NCI-H1105 treated with DMSO at 0.1 percent for 48 hours (cell line): ENCODE measurements at places on chromosomes 12 and 14.

GRCh38 chr12:131094831-131095805 lies 141.4 kb downstream of the ADGRD1 start:
- no peak for DNase-seq

DNA sequence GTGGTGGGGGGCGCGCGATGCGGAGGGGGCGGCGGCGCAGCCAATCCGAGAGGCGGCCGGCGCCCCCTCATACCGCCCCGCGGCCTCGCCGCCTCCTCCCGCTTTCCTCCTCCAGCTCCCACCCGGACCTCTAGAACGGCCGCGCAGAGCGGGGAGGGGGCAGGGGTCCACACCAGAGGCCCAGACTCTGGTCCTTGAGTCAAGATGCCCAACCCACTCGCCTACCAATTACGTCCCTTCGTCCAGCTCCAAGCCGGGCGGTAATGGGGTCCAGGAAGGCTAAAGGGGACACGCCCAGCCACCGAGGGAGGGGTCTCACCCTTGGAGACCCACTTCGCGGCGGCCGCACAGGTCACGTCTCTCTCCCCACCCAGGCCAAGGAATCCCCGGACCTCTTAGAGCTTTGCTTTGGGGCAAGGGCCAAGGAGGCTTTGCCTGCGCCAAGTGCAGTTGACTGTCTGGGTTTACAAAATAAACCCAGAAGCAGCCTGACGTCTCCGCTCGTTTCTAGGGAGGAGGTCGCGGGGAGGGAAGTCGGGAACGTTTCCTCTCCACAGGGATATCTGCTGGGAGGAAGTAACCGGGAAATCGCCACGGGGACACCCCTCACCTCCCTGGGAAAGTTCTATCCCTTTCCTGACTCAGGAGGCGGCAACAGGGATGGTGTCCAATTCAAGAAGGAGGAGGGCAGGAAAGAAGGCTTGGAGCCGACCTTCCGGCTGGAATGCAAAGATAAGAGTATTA lies 394 bp upstream of the AMIGO2 start:
- no peak for DNase-seq

- DNase-seq: no peak
These were observed 22.5 kb upstream of the UTP20 start for GRCh38 chr12:101257357-101257756.

DNA sequence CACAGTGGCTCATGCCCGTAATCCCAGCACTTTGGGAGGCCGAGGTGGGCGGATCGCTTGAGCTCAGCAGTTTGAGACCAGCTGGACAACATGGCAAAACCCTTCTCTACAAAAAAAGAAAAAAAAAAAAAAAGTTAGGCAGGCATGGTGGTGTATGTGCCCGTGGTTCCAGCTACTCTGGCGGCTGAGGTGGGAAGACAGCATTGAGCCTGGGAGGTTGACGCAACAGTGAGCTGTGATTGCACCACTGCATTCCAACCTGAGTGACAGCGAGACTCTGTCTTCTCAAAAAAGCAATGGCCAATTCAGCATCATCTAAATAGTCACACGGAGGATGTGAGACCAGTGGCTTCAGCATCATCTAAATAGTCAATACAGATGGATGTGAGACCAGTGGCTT lies 10.4 kb upstream of the SAMD4A start:
- no peak for DNase-seq

DNA sequence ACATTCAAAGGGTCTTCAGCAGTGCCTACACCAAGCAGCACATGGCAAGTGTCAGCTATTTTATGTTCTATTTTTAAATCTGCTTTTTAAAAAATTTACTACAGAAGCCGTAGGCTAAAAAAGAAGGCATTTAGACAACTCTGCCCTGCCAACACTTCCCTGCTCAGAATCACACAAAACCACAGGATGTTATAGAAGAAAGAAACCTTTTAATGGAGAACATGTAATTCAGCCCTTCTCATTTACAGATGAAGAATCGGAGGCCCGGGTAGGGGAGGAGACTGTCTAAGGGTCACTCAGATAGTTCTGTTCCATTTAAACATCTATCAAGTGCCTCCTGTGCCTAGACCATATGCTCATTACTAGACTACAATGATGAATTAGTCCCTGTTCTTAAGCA lies 171.8 kb upstream of the NTF3 start:
- no peak for DNase-seq

- no peak for DNase-seq
These were observed 364.9 kb upstream of the FLRT2 start for GRCh38 chr14:85165094-85165493.

- no peak for DNase-seq
These were observed 260.0 kb upstream of the PLEKHG7 start for GRCh38 chr12:92442782-92443181.

- DNase-seq: no peak
These were observed 68.7 kb upstream of the MAP1LC3B2 start for GRCh38 chr12:116490471-116490870.

DNA sequence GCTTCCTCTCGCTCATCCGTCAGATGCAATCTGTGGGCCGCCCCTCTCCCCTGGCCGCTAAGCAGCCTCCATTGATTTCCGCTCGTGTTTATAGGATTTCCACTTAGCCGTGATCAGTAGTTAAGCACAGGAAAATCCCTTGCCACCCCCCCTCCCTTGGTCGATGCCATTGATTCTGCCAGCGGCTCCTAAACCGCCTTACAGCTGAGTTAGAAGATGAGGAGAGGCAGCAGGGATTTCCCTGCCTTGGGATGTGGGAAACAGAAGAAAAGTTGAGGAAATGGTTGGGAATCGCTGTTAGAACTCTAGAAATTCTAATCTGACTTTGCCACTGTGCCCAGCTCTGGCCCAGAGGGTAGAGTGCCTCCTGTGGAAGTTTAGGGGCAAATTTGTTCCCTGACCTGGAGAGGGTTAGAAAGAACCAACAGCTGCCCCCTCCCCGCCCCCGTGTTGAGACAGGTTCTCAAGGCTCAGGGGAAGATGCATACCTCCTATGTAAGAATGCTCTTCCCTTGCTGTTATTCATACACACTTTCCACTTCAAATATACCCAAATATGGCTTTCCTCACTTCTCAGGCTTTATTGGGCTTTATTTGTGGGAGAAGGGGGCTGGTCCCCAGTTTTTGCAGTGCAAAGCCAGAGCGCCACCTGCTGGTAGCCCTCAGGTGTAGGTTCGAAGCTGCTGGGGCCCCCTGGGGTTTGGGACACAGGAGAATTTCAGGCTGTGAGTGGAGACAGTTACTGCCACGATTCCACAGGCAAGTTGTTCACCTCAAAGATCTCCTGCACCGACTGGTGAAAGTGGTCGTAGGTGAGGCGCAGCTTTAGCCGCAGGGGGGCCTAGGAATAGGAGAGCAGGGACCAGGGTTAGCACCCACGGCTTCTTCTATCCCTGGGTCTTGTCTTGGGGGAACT lies 3.2 kb downstream of the THTPA start:
- peak; percentile 60 for DNase-seq

DNA sequence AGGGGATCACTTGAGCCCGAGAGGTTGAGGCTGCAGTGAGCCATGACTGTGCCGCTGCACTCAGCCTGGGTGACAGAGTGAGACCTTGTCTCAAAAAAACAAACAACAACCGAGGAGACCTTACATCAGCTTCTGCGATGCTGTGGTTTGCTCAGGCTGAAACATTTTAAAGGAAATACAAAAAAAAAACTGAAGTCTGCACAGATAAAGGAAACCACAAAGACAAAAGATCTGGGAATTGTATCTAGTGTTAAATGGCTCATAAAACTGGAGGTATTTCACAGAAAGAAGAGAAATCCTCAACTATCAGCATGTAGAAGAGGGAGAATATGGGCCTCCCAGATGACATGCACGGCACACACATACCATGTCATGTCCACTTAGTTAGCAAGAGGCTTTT lies 60.3 kb upstream of the VPS33A start:
- DNase-seq: no peak

DNA sequence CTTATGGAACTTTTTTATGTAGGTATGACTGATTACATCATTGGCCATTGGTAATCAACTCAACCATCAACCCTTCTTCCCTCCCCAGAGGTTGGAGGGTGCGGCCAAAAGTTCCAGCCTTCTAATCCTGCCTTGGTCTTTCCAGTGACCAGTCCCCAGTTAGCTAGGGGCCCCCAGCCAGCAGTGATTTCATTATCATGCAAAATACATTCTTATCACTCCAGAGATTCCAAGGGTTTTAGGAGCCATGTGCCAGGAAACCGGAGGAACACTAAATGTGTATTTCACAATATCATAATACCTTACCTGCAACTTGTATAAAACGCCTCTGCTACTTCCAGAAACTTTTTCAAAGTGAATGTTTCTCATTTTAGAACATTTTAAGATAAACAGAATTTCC lies 181.5 kb upstream of the PELI2 start:
- no peak for DNase-seq

GRCh38 chr14:61281948-61282275 lies 774 bp upstream of the TMEM30B start:
- DNase-seq: no peak

GRCh38 chr14:53942970-53943750 lies 13.5 kb downstream of the BMP4 start:
- peak; percentile 37 for DNase-seq

GRCh38 chr14:56858422-56858821 lies 48.1 kb upstream of the OTX2 start:
- DNase-seq: no peak

- DNase-seq: no peak
These were observed 390.0 kb downstream of the AEBP2 start for GRCh38 chr12:19829100-19829853.

- no peak for DNase-seq
These were observed 34.3 kb downstream of the KLRD1 start for GRCh38 chr12:10341892-10342509.

DNA sequence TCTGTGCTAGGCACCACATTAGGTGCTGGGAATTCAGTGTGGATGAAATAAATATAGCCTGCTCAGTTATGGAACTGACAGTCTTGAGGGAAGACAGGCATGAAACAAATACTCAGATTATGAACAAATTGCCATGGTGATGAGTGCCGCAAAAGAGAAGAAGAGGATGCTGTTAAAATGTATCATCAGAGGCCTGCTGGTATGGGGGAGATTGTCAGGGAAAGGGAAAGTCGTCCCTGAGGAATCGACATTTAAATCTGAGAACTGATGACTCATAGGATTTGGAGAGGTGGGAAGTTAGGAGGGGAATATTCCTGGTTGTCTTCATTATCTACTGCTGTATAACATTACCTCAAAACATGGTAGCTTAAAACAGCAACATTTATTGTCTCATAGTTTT lies 42.0 kb downstream of the PPP1R36 start:
- no peak for DNase-seq

DNA sequence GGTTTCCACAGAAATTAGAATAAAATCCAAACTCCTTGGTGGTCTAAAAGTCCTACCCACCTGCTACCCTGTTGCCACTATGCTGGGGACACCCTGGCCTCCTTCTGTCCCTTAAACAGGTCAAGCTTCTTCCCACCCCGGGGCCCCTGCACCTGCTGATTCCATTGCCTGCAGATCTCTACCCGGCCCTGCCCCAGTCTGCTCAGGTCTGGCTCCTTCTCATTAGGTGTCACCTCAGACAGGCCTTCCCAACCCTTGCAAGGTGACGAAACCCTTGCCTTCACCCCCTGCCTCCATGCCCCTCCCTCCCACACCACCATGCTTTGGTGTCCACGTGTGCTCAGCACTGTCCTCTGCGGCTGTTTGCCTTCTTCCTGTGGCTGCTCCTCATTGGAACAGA lies 170.6 kb downstream of the PIWIL1 start:
- DNase-seq: no peak

GRCh38 chr12:6914246-6914946 lies at the start of gene ENO2:
ENO2 (plus strand) TSS chr12:6914580; CDS start chr12:6915833, 1,253 bp downstream.
- peak; percentile 64 for DNase-seq

DNA sequence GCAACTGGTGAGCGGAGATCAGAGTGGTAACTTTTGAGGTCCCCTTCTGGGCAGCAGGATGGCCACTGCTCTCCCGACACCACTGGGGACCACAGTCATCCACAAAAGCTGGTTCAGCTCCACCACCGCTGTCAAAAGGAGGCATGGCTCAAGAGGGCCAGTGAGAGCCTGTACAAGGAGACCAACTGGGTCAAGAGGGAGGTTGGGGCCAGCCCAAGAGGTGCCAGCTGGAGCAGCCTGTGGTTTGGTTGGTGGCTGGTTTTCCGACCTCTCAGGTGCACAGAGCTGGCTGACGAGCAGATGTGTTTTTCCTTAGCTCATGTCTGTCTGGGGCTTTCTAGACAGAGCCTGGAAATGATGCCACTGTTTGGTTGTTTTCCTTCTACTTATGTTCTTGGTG lies 60.1 kb downstream of the ERH start:
- DNase-seq: no peak

- no peak for DNase-seq
These were observed 1.8 kb downstream of the SH2B3 start for GRCh38 chr12:111407377-111408115.

- no peak for DNase-seq
These were observed 83.2 kb downstream of the LMNTD1 start for GRCh38 chr12:25469861-25470260.

- DNase-seq: peak; percentile 86
These were observed 131.8 kb downstream of the KITLG start for GRCh38 chr12:88448337-88448915.

DNA sequence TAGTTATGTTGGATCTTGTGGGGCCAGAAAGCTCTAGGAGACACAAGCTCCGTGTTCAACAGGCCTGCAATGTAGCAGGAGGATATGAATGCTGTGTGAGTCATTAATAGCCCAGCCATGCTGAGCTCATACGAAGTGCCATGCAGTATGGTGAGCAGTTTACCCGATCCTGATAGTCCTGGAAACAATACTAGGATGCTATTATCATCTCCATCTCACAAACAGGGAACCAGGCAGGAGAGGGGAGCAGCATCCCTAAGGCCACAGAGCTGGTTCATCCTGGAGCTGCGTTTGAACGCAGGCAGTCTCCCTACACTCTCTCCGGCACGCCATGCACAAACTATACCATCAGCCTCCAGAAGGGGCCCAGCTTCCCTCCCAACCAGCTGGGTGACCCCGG lies 20.5 kb downstream of the TTC7B start:
- DNase-seq: no peak

DNA sequence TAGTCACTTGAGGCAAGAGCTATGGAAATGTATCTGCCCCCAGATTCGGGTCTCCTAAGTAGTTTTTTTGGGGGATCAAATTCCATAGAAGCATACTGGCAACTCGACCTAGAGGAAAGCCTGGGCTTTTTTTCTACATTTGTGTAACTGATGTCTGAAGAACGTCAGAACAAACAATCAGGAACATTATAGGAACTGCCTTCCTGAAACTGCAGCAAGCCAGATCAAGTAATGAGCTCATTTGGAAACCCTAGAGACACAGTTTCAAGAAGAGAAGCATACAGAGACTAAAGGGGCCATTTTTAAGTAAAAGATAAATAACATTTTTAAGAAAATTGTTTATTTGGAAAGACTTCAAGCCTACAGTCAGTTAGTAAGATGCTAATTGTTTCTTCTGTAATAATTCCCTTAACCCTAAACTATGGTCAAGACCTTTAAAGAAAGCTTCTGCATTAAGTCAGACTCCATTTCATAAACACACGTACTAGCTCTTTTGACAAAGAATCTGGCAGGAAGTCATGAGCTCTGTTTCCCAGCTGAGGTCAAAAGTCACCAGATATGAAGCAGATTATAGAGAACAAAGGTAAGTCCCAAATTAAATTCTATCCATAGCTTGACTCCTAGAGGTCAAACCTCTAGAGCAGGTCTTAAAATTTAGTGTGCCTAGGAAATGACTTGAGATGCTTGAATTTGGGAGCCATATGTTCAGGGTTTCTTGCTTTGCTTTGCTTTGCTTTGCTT lies 112.8 kb downstream of the EGLN3 start:
- DNase-seq: no peak

GRCh38 chr12:95736631-95737030 lies 53.9 kb downstream of the NTN4 start:
- DNase-seq: no peak

GRCh38 chr12:59055204-59055860 lies 135.0 kb upstream of the LRIG3 start:
- no peak for DNase-seq

GRCh38 chr12:20039562-20039961 lies 328.8 kb upstream of the PDE3A start:
- no peak for DNase-seq
